ENCODE measurements at places on chromosomes 3 and 15. TPM values are rescaled to one million over a fixed set of nuclear protein-coding genes. Genes with fewer than 3 reads are reported as not detected.

ZNF660 gene
- total RNA-seq = 2.6 TPM

HES1 gene
- 44.1 TPM for total RNA-seq

FEZF2 gene
- total RNA-seq = not detected

SERPINI1 gene
- total RNA-seq = 0.34 TPM

LIPH gene
- not detected for total RNA-seq

SCN11A gene
- not detected for total RNA-seq

UQCRC1 gene
- 377 TPM for total RNA-seq

HIGD2B gene
- not detected for total RNA-seq

ARHGAP11A gene
- 97.8 TPM for total RNA-seq

TRIM42 gene
- not detected for total RNA-seq

DNA sequence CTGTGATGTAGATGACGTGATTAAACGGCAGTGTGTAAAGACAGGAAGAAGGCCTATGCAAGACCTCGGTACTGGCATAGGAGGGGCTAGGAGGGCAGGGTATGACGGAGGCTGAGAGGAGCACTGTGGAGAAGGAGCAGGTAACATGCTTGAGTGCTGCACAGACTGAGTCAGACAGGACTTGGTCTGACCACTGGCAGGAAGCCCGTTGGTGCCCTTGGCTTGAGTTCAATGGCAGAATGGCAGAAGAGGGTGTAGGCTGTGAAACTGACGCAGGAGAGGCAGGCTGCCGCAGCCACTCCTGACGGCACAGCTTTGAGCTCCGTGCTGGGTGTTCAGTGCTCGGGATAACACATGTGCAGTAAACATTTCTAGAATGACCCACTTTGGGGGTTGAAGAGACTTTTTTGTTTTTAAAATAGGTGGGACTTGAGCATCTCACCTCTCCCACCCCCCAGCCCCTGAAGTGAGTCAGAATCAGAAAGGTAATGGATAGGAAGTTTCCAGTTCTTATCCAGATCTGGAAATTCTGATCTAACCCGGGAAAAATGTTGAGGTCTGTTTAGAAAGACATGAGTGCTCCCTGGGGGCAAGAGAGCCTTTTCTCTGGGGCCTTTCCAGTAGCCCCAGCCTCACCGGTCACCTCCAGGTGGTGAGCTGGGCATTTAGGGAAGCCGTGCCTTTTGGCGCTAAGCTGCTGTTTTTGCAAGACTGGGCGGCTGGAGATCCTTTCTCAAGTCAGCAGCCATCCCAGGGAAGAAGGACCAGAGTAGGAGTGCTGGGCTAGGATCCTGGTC, 126.4 kb downstream of the RPLP1 start:
- DNase-seq = no peak

DNA sequence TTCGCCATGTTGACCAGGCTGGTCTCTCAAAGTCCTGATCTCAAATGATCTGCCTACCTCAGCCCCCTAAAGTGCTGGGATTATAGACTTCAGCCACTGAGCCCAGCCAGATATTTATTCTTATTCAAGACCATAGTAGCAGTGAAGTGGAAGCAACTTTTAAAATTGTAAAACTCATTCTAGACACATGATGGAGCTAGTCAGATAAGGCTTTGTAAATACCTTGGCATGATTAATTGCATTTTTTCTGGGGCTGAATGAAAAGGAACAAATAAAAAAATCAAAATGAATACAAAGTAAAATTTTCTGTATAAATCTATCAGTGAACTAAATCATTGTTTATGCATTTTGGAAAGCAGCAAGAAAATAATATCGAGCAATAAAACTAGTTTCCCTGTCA, 4.1 kb upstream of the MYO1E start:
- DNase-seq = no peak

GRCh38 chr15:67190813-67191212, 63.6 kb downstream of the AAGAB start:
- DNase-seq = no peak

GRCh38 chr3:10173926-10174435, 9.3 kb downstream of the IRAK2 start:
- DNase-seq = peak; percentile 93

- no peak for DNase-seq
These were observed 149.3 kb downstream of the FMN1 start for GRCh38 chr15:33045066-33045810.

DNA sequence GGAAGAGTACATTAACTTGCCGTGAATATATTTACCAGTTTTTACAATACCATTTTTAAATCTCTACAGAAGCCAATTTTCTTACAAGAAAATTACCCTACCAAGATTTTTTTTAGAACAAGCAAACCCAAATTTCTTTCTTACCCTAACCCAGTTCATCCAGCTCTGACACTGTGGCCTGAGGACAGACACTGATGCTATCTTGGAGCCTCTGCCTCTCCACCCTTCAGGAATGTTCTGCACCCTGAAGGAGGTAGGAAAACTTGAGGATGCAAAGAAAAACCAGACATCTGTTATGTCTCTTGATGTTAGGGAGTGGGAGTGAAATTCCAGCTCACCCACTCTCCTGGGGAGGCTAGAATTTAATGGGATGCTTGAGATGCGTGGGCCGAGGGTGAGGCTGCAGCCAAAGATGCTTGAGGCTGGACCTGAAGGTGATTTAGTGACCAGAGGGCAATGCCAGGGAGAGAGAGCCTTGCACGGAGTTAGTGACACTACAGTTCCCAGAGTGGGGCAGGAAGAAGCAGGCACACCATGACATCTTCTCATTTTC, 69.9 kb downstream of the LIPC start:
- DNase-seq = no peak

GRCh38 chr3:68057637-68058320, 403.4 kb upstream of the SUCLG2 start:
- no peak for DNase-seq

DNA sequence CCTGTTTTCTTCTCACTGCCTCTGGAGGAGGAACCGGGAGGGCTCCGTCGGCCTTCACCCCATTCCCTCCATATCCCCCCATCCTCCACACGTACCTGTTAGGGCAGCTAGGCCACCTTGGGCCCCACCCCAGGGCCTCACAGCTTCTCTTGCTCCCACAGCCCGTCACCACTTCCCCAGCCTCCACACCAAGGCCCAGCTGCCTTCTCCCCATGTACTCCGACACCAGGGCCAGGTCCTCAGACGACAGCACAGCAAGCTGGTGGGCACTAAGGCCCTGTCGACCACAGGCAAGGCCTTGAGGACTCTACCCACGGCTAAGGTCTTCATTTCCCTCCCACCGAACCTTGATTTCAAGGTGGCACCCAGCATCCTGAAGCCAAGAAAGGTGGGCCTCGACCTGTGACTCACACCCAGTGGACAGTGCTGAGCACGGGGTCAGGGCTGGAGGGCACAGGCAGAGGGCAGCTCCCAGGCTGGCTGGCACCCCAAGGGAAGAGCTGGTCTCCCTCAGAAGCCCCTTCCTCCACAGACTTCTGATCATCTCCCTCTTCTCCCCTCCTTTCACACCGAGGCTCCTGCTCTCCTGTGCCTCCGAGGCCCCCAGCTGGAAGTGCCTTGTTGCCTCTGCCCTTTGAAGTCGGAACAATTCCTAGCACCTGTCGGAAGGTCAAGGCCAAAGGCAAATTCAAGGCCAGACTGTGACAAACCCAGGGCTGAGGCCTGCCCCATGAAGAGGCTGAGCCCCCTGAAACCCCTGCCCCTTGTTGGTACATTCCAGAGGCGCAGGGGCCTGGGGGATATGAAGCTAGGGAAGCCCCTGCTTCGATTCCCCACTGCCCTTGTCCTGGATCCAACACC, 9.1 kb downstream of the RPUSD3 start:
- DNase-seq = no peak

GRCh38 chr15:85072917-85073316, 91.3 kb downstream of the PDE8A start:
- DNase-seq = no peak

DNA sequence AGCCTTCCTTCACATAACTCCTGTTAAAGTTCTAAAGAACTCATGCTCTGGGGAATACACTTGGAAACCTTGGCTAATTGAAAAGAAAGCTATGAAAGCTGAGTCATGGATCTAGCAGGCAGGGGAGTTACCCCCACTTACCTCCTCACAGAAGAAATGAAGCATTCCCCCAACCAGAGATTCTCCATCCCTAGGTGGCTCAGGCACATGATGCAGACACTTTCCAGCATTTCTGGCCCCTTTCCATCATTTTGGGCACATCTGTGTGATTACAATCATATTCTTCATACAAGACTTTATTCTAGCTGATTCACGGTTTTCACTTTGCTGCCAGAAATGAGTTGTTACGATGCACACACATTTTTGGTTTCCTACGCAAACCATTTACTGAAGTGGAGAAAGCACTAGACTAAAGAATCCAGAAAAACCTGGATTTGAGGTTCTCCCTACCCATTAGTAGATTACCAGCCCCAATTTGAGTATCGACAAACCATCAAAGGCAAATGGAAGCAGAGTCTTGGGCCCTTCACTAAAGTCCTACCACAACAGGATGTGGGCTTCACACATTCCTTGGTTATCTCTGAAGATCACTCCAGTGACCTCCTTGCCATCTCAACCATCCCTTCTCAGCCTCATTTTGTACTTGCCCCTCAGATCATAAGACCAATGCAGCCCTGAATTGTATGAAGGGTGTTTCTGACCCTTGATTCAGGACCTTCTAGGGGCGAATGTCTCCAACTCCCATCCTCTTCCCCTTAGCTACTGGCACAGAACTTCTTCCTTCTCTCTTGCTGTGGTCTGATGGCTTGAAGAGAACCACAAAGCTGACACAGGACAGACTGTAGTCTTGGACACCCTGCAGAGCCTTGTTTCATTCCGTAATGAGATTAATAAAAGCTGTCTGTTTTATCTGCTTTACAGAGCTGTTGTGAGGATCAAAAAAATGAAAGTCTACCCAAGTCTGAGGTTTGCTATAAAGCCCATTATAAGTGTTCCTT, 42.5 kb upstream of the SNRK start:
- no peak for DNase-seq

DNA sequence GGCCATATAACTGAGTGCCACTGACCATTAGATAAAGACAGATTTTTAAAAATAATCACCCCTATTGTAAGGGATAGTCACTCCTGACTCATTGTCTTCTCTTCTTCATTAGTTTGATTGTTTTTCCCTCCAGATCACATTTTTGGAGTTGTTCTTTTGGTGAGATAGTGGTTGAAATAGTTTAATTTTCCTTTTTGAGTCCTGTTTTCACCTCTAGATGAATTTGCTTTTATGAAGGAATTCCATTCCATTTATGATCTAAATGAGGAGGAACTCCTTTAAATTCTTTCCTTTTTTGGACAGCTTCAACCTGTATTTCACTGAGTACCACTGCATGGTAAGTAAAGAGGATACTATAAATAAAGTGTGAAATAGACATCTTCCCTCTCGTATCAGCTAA, 112.4 kb downstream of the GREM1 start:
- DNase-seq = no peak

GRCh38 chr3:10322352-10322710, 1.4 kb upstream of the SEC13 start:
- no peak for DNase-seq

GRCh38 chr3:131216330-131216729, 165.2 kb upstream of the NUDT16 start:
- no peak for DNase-seq

DNA sequence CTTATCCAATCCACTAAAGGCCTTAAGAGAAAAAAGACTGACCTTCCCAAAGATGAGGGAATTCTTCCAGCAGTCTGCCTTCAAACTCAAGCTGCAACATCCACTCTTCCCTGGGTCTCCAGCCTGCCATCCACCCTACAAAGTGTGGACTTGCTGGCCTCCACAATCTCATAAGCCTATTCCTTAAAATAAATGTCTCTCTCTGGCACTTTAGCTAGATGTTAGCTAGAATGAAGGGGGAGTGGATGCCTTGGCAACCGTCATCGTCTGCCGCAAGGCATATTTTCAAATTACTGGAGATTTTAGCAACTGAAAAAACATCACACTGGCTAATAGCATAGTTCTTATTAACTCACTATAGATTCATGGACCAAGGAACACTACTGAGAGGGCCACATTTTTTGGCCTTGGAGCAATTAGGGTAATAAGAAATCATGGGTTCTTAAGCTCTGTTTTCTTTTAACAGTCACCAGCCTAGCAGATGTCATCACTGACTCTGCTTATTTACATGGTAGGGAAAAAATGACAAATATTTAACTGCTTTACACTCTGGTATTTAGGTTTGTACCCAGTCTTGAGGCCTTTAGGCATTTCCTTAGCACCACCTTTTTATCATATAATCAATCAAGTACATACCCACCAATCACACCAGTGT, 245.3 kb downstream of the MYRIP start:
- DNase-seq = no peak

DNA sequence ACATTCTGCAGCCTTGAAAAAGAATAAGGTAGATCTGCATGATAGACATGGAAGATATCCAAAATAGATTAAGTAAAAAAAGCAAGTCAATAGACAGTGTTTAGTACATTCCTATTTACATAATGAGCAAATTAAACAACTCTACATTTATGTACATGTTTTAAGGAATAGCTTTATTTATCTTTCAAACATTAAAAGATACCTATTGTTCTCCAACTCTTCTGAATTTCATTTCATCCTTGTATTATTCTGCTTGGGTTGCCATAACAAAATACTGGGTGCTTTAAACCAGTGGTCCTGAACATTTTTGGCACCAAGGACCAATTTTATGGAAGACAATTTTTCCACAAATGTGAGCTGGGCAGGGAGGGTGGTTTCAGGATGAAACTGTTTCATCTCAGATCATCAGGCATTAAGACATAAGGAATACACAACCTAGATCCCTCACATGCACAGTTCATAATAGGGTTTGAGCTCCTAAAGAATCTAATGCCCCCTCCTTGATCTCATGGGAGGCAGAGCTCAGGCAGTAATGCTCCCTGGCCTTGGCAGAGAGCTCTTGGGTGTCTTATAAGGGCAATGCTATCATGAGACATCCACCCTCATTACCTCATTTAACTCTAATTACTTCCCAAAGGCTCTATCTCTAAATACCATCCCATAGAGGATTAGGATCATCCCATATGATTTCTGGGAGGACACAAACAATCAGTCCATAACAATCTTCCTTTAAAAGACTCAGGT, 6.8 kb upstream of the KATNBL1 start:
- no peak for DNase-seq

GRCh38 chr15:48102167-48102566, 18.6 kb upstream of the SLC24A5 start:
- no peak for DNase-seq

DNA sequence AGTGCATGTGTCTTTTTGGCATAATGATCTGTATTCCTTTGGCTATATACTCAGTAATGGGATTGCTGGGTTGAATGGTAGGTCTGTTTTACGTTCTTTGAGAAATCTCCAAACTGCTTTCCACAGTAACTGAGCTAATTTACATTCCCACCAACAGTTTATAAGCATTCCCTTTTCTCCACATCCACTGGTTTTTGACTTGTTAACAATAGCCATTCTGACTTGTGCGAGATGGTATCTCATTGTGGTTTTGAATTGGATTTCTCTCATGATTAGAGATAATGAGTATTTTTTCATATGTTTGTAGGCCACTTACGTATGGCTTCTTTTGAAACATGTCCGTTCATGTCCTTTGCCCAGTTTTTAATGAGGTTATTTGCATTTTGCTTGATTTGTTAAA, 117.7 kb downstream of the CHCHD4 start:
- DNase-seq = no peak
